Coronary artery (tissue), 2 donors: ENCODE measurements at places on chromosomes 5 and 9.

DNA sequence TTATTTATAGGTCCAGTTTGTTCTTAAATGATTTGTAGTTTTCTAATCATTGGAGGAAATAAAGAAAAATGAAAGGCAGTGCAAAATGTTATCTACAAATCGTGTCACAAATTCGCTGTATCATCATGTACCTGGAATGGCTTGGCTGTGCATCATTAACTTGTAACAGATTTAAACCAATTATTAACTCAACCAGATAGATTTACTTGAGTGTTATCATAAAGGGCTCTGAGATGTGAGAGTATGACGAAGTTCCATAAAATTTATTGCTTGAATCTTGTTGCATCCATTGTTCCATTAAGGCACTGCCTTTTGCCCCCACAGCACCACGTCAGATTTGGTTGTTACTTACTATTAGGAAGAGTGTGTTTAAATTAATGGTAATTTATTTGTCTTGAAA, 23.5 kb downstream of the PCSK5 start:
- DNase-seq, result no peak

DNA sequence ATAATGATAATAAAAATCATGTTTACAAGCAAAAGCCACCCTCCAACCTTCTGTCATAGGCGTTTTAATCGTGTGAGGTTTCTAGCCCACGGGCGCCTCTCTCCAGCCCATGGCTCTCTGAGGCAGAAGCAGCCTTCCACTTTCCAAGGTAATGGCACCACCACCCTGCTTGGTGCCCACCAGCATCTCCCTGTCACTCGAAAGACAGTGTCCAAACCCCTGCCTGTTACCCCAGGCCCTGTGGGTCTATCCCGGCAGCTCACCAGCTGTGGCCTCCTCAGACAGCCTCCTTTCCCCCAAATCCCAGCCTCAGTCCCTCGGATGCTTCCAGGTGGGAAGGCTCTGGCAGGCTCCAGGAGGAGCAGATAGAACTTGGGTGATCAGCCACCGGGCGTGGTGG, 123.8 kb upstream of the LPCAT1 start:
- DNase-seq, result peak; percentile 61

DNA sequence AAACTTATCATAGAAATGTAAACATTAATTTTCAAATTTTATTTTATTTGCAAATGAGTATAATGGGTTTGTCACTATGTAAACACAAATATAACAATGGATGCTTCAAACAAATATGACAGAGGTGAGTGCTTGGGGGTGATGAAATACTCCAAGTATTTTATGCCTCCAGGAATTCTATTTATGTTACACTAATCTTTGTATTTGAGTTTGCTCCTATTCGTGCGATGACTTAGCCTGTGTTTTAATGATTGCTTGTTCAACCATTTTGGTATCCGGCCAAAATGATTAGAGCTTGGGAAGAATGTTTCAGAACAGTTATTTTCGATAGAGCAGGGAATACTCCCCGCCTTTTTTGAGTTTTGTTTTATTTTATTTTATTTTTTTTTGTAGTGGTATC, 5.0 kb downstream of the DMRT2 start:
- no peak for DNase-seq

GRCh38 chr5:5767286-5767928, 344.9 kb downstream of the ICE1 start:
- no peak for DNase-seq

GRCh38 chr9:123373447-123373923, 17.5 kb downstream of the CRB2 start:
- DNase-seq, result no peak

DNA sequence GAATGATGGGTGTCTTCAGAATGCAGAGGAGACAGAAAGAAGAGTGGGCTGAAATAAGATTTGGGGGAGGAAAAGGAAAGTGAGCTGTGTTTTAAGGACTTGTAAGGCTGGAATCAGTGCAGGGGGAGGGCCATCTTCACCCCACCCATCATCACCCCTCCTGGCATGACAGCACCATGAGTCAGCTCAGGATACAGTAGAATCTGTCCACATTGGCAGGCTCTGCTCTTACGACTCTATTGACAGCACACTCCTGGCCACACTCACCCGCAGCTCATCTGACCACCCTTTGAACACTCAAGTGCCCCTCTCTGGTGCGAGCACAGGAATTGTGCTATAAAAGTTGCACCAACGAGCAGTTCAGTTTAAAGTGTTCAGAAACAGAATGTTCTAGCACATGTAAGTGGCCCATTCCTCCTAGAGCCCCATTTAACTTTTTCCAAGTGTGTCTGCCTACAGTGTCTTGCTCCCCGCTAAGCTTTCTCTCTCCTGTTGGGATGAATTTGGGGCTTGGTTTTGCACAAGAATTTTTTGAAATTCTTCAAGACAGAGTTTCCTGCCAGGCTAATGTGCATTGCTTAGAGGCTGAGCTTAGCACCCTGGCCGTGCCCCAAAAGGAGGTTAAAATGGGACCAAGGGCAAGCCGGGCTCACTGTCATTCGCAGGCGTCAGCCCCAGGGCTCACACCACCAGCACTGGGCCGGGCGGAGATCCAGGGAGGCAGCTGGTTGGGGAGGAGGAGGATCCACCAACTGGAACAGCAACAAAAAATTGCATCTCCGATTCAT, 12.0 kb downstream of the ADRA1B start:
- DNase-seq, result no peak

DNA sequence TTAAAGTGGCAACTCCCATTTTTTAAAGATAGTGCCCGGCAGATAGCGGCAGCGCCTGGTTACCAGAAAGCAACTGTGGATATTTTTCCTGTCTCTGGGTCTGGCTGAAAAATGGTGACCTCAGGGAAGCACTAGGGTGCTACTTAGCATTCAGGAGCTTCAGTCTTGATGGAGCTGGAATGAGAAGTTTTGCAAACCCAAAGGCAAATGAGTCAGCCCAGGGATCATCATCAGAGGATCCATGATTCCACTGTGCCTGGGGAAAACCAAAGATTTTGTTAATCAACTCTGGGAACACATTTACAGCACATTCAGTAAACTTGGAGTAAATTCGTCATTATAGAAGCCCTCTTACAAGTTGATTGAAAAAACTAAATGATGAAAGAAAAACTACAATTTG, 26.7 kb downstream of the F2R start:
- DNase-seq, result no peak

GRCh38 chr5:37971483-37972024, 131.7 kb upstream of the GDNF start:
- no peak for DNase-seq

DNA sequence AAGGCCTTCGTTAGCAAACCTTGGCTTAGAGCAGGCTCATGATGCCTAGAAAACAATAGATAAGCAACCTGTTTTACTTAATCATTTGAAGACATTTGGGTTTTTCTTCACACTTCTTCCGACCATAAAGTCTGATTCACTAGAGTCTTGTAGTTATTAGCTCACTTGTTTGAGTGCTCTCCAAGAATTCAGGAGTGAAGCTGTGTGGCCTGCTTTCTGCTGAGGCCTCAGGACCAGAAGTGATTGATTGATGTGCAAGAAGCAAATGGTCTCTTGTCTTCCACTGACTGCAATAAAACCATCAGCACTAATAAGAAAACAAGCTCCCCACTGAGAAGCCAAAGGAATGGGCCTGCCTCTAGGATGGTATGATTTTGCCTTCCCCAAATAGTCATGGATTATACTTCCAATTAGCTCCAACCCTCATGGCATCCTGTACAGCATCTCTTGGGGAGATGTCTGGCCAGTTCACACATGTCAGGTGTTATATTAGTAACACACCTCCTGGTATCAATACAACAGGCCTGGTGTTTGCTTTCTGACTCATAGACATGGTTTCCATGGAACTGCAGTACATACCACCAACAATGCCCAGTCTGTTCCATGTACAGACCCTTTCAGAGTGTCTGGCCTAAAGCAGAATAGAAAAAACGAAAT, 317.6 kb downstream of the CWC27 start:
- DNase-seq, result no peak

DNA sequence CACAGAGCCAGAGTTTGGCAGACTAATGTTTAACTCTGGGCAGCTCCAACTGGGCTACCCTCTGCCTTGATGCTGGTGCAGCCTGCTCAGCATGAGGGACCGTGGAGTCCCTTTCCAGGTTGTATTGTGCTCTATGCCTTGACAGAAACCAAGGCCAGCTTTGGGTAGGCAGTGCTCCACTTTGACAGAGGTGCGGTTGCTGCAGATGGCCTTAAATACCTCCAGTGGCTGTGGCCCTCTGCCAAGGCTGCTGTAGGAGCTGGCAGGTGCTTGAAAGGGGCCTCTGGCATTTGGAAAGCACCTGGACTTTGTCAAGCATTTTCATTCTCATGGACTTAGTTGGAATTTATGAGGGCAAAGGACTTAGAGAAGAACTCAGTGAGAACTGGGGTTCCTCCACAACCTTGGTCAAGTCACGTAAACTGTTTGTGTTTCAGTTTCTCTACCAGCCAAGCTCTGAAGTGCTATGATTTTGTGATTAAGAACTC, 249.7 kb upstream of the ZNF462 start:
- no peak for DNase-seq

- DNase-seq, result no peak
Observed at GRCh38 chr9:77328102-77328501, 150.8 kb downstream of the VPS13A start.

GRCh38 chr5:139947727-139948126, 95.4 kb downstream of the NRG2 start:
- no peak for DNase-seq

DNA sequence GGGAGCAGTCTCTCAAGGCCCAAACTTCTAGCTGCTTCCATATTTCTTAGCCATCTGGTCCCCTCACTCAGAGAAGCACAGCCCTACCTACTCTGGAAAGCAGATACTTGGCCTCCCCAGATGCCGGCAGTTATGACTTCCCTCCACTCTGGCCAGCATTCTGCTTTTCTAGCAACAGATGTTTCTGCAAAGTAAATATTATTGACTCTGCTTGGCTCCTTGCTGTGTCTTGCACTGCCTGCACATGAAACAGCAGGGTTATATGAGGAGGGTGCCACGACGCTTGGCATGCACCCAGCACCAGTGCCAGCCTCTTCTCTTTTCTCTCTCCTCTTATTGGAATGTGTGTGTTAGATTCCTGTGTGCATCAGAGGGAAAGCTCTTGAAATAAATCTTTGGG, 99.7 kb downstream of the ARHGAP26 start:
- no peak for DNase-seq

DNA sequence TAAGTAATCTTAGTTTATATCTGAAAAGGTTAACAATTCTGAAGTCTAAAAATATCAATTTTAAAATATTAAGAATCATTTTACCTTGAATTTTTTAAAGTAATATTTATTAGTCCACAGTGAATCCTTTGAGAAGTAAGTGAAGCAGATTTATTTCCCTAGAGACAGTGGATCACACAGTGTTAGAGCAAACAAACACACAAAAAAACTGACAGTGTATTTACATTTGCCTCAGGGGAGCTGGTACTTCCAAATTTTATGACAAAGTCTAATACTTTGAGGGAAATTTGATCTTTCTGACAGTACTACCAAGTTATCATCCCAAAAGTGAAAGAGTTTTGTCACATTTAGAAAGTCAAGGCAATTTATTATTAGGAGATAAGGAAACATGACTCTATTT, 1750.6 kb upstream of the CDH9 start:
- no peak for DNase-seq

DNA sequence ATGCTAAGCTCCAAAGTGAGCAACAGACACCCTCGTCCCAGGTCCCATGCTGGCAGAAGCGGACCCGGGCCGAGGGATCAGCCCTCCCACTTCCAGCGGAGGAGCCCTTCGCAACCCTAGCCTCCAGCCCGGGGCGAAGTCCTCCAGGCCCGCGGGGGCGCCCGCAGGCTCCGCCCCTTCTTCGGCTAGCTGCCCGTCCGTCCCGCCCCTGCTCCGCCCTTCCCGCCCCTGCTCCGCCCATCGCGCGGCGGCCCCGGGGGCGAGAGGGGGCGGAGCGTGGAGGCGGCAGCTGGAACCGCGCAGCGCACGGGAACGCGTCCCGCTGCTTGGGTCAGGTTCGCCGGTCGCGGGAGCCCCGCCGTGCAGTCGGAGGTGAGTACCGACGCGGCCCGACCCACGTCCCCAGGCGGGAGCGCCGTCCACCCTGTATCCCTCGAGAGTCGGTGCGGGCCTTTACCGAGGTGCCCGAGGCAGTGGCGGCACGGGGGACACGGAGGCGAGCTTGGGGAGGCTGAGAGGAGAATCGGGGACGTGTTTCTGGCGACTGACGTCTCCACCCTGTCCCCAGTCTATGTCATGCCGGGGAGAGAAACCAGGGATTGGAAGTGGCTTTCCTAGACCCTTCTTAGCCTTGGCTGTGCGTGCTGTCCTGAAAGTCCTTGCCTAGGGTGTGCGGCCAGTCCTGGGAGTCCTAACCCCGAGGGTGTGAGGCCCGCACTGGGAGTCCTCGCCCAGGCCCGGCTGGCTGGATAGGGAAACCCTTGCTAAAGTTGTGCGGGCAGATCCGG, at the start of gene ACO1:
Gene ACO1 (plus strand): TSS at position 280 of the 788 bp plus-strand sequence. CDS start 20,864 bp downstream, outside the sequence.
- DNase-seq, result peak; percentile 91

DNA sequence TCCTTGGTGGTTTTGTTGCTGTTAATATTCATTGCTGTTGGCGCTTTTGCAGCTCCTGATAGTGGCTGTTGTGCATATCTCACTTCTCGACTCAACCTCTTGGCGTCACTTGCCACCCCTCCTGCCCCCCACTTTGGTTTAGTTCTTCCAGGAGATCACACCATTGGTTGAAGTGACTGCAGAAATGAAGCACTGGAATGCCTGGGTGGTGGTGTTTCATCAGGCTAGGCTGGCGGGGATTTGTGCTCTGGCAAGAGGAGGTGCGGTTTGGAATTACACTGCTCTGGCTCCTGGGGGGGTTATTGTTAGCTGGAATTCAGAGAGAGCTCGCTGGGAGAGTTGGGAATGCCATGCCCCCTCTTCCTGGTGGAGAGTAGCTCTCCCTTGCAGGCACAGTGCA, 11.5 kb downstream of the PRRC2B start:
- DNase-seq, result no peak

- no peak for DNase-seq
Observed at GRCh38 chr9:72262063-72262462, 102.9 kb downstream of the ZFAND5 start.

GRCh38 chr9:111436571-111436970, 47.6 kb downstream of the ECPAS start:
- no peak for DNase-seq

- DNase-seq, result no peak
Observed at GRCh38 chr5:145178641-145179523, 656.3 kb downstream of the PRELID2 start.

GRCh38 chr5:132467287-132467984, 23.1 kb downstream of the IRF1 start:
- no peak for DNase-seq

- DNase-seq, result no peak
Observed at GRCh38 chr5:97107318-97107717, 35.1 kb downstream of the LIX1 start.

- no peak for DNase-seq
Observed at GRCh38 chr9:136910901-136911245, 24.6 kb downstream of the TRAF2 start.
